A549 treated with dexamethasone at 1 μM for 4 hours (cell line): ENCODE measurements at places on chromosomes 2 and 18. TPM values are rescaled to one million over a fixed set of nuclear protein-coding genes. Genes with fewer than 3 reads are reported as not detected.

MC5R gene
- not detected in 5 replicates for total RNA-seq

ALPG gene
- total RNA-seq, result 0.37 to 0.74 TPM (median 0.49 TPM) in 5 replicates

PRADC1 gene
- total RNA-seq, result 18.4 to 23.8 TPM (median 22.4 TPM) in 5 replicates

GPAT2 gene
- total RNA-seq, result 0.02 to 0.08 TPM in 2 of 5 replicates, not detected in the others

SH3RF3 gene
- 0.53 to 0.91 TPM (median 0.75 TPM) in 5 replicates for total RNA-seq

EXOC6B gene
- total RNA-seq, result 7.8 to 10.2 TPM (median 9.8 TPM) in 5 replicates

IL1A gene
- 0.18 to 0.50 TPM (median 0.29 TPM) in 5 replicates for total RNA-seq

KCMF1 gene
- 105 to 141 TPM (median 129 TPM) in 5 replicates for total RNA-seq

PMAIP1 gene
- total RNA-seq, result 13.7 to 16.2 TPM (median 15.4 TPM) in 5 replicates

SNTG2 gene
- not detected in 5 replicates for total RNA-seq
